ENCODE measurements at places on chromosomes 6 and 20. TPM values are rescaled to one million over a fixed set of nuclear protein-coding genes. Genes with fewer than 3 reads are reported as not detected.

Gene TCF21
- 202 TPM for polyA plus RNA-seq

Gene ACTL10
- 0.32 TPM for polyA plus RNA-seq

Gene OSBPL2
- 43.6 TPM for polyA plus RNA-seq

Gene HEY2
- 7.4 TPM for polyA plus RNA-seq

Gene KCNG1
- 4.3 TPM for polyA plus RNA-seq

Gene PGBD1
- polyA plus RNA-seq = 13.4 TPM

- DNase-seq = no peak
Measured at GRCh38 chr6:124699038-124699437, 263.2 kb upstream of the RNF217 start.

GRCh38 chr6:118307581-118307980 is 240.5 kb upstream of the PLN start:
- DNase-seq = no peak

- DNase-seq = no peak
Measured at GRCh38 chr6:132832891-132833290, 18.5 kb downstream of the RPS12 start.

- DNase-seq = peak; percentile 55
Measured at GRCh38 chr6:44084231-44085014, 42.8 kb downstream of the MRPL14 start.

- DNase-seq = no peak
Measured at GRCh38 chr6:33861722-33862121, 57.9 kb upstream of the MLN start.

- no peak for DNase-seq
Measured at GRCh38 chr6:129920103-129920798, 59.1 kb upstream of the TMEM244 start.

GRCh38 chr6:40536442-40536841 is 50.7 kb downstream of the LRFN2 start:
- DNase-seq = no peak
